ENCODE measurements at places on chromosomes 12 and 14.

DNA sequence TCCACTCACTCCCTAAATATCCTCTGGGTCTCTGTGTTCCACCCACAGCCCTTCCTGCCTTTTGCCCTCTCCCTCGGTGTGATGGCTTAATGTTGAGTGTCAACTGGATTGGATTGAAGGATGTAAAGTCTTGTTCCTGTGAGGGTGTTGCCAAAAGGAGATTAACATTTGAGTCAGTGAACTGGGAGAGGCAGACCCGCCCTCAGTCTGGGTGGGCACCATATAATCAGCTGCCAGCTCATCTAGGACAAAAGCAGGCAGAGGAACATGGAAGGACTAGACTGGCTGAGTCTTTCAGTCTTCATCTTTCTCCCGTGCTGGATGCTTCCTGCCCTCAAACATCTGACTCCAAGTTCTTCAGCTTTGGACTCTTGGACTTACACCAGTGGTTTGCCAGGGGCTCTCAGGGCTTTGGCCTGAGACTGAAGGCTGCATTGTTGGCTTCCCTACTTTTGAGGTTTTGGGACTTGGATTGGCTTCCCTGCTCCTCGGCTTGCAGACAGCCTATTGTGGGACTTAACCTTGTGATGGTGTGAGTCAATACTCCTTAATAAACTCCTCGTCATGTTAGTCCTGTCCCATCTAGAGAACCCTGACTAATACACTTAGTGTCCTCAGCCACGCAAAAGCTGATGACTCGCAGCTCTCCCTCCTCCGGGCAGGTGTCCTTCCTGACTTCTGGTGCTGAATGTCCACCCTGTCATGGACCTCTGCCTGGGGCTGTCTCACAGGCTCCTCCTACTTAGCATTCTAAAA is 5.9 kb downstream of the DGLUCY start:
- DNase-seq: no peak

DNA sequence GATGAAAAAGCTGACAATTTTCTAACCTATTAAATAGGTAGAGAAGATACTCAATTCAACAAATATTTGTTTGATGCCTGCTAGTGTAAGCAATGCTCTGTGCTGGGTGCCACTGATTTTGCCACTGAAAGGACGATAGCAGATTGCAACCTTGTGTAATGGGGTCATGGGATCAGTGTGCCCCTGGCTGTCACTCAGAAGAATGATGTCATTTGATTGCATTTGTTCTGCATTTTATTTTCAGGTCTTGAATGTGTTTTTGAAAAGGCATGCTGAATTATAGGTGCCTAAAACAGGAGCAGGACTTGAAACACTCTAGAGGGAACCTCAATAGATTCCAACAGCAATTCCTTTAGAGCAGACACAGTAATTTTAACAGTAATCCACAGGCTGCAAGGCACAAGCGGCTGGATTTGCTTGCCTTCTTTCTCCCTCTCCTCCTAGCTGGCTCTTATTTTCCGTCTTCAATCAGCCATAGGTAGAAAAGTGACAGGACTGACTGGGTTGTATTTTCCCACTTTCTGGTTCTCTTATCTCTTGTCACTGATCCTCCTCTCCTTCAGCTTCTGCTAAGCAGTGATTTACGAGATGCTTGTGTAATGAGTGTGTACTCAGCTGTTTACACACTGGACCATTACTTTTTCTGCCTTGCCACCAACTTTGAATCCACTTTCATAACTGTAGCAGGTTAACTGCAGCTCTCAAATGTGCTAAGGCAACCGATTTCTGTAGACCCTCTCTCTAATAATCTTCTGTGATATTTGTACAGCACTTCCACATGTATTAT is 4.1 kb downstream of the PLXNC1 start:
- no peak for DNase-seq

GRCh38 chr12:57722716-57723629 is 15.6 kb downstream of the AGAP2 start:
- DNase-seq: no peak

DNA sequence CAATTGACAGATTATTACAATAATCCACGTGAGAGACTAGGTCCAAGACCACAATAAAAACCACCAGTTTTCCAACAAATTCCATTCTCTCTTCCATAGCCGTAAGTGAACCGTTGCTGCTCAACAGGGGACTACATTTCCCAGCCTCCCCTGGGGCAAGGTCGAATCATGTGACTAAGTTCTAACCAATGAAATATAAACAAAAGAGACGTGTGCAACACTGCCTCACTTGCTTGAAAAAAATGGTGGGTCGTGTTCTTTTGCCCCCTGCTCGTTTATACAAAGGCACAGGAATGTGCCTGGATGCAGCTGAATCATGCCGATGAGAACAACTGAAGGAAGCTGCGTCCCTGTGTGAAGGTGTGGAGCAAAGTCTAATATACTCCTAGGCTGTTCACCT is 51.1 kb downstream of the HSPB8 start:
- DNase-seq: no peak

- DNase-seq: no peak
These were observed 9.6 kb downstream of the CRADD start for GRCh38 chr12:93686572-93687356.

DNA sequence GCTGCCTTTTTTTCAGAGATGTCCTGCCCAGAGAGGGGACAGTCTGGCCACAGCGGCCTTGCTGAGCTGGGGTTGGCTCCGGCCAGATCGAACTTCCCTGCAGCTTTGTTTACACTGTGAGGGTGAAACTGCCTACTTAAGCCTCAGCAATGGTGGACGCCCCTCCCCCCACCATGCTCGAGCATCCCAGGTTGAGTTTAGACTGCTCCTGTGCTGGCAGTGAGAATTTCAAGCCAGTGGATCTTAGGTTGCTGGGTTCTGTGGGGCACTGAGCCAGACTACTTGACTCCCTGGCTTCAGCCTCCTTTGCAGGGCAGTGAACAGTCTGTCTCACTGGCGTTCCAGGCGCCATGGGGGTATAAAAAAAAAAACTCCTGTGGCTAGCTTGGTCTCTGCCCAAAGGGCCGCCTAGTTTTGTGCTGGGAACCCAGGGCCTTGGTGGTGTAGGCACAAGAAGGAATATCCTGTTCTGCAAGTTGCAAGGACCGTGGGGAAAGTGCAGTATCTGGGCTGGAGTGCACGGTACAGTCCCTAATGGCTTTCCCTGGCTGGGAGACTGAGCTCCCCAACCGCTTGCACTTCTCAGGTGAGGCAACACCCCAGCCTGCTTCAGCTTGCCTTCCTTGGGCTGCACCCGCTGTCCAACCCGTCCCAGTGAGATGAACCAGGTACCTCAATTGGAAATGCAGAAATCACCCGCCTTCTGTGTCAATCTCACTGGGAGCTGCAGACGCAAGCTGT is 79.1 kb downstream of the LRIG3 start:
- no peak for DNase-seq

- no peak for DNase-seq
These were observed 102.0 kb downstream of the ADGRD1 start for GRCh38 chr12:131055596-131056233.

- DNase-seq: no peak
These were observed 22.2 kb upstream of the RDH16 start for GRCh38 chr12:56979628-56980027.

DNA sequence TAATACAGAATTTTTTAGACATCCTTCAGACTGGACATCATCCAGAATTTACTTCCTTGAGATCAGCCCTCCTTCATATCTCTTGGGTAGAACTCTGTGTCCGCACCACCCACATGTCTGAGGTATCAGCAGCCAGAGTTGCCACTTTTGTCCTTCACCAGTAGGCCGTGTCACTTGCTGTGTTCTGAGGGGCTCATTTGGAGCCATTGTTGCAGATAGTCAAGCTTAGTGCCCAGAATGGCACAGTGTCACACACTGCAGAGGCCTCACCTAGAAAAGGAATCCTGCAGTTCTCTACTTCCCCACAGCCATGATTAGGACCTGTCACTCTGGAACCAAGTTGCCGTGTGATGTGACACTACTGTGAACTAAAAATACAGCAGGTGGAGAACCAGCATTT is 36.9 kb upstream of the KCNK13 start:
- DNase-seq: no peak

DNA sequence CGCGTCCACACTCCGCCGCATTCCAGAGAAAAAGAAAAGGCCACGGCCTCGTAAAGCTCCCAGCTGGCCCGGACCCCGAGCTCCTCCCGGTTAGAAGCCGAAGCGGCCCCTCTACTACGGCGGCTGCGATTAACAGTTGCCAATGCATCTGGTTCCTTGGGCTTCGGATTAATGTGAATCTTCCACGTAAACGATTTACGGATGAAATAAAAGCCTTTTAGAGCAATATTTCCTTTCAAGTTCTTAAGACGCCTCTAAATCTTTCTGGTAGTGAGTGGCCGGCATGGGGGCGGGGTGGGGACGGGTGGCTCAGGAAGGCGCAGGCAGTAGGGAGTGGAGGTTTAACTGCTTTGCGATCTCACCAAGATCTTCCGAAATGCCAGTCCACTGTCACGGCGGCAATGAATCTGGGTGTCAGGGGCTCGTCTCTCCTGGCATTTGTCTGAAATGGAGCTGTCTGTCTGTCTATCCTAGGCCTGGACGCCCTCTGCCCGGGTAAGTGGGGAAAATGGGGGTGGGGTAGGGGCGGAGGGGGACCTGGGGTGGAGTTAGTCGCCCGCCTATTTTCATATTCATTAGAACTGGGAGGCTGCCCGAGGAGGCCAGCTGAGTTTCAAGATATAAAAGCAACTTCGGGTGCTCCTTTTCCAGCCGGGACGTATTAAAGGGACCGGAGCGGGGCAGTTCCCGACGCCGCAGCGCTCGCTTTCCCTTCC is 413 bp upstream of the ALX1 start:
- DNase-seq: no peak

GRCh38 chr12:95653771-95654546 is 102.7 kb upstream of the USP44 start:
- no peak for DNase-seq

DNA sequence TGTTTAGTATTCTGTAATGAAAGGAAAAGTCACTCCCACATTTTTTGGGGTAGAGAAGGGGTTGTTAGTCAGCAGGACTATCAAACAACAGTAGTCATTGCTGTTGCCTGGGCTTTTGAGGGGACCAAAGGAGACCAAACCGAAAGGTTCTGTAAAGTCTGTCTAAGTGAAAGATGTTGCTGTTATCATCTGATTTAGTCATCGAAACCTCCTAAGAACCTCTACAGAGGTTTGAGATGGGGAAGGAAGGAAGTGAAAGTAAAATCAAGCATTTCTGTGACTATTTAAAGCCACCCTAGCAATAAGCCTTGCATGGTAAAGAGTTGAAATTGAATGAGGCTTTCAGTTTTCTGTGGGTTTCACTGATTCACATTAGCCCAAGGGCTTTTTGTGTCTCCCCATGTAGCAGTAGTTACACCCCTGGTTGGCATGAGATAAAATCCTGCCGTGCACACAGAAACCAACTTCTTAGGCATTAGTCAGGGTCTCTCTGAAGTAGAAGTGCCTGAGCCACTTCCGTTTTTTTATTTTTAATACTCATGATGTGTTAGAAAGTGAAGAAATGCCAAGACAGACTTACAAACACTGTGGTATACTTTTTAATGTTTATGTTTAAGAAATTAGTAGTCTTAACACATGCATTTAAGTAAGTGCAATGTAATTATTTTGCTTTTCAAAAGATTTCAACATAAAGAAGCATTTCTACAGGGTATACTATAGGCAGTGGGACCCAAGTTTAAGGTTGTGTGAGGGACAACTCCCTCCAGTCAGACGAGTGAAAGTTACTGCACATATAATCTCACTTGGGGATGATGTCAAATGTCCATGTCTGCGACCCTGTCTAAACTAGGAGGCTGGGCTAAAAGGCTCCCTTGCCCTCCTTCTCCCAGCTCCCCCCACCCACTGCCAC is 50.4 kb downstream of the DYRK2 start:
- DNase-seq: no peak
